ENCODE measurements at places on chromosomes 3 and 15.

- no peak for DNase-seq
Measured at GRCh38 chr3:153628591-153628990, 466.6 kb downstream of the RAP2B start.

DNA sequence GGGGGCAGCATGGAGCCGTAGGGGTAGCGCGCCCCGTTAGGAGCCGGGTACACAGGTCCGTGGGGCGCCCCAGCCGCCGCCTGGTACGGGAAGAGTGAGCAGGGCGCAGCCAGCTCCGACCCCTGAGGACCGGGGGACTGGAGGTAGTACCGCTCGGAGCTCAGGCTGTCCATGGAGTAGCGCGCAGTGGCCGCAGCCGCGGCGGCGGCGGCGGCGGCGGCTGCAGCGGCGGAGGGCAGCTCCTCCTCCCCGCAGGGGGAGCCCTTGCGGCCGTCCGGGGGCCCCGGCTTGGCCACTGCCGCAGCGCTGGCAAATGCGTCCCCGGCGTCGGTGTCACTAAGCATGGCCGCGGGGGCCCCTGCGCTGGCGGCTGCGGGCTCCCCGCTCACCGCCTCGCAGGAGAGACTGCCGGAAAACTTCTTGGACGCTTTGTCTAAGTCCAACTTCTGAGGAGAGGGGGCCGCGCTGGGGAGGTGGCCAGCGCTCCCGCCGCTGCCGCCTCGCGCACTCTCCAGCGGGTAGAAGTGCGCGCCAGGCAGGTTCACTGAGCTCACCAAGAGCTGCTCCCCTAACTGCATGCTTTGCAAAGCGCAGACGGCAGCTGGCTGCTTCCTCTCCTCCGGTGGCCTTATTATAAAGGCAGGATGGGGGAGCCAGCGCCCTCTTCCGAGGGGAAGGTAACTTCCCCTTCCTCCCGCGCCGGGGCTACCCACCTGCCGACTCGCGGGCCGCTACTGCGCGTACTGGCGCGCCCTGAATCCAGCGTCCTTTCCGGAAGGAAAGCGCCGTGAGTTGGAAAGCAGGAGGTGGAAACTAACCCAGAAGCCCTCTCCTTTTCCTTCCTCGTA is at the start of gene EOMES:
EOMES (minus strand) TSS at position 607 of the 848 bp plus-strand sequence; CDS start at position 578, 29 bp downstream.
- no peak for DNase-seq

- DNase-seq = no peak
Measured at GRCh38 chr15:74394090-74394846, 26.8 kb upstream of the CYP11A1 start.

GRCh38 chr3:50139308-50139707 is 15.8 kb upstream of the SEMA3F start:
- no peak for DNase-seq
